ENCODE measurements at places on chromosomes 1 and 21. TPM values are rescaled to one million over a fixed set of nuclear protein-coding genes. Genes with fewer than 3 reads are reported as not detected.

GRCh38 chr1:215718575-215719287 is 151.6 kb downstream of the KCTD3 start:
- DNase-seq: no peak

DNA sequence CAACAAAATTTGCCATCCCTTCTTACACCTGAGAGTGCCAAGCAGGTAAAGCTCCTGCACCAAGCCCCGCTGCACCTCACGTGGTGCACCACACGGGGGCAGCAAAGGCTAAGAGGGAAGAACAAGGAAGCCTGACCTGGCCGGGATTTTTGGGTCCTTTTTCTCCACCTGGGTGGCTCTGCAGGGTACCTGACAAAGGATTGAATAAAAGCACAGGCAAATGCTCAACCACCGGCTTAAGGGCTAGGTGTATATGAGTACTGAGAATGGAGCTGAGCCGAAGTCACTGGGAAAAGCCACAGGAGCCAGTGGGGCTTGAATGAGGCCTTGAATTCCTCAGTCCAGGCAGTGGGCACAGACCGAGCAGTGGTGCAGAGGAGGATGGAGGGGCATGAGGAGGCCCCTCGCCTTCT is 36.4 kb downstream of the ZNF697 start:
- DNase-seq: no peak

DNA sequence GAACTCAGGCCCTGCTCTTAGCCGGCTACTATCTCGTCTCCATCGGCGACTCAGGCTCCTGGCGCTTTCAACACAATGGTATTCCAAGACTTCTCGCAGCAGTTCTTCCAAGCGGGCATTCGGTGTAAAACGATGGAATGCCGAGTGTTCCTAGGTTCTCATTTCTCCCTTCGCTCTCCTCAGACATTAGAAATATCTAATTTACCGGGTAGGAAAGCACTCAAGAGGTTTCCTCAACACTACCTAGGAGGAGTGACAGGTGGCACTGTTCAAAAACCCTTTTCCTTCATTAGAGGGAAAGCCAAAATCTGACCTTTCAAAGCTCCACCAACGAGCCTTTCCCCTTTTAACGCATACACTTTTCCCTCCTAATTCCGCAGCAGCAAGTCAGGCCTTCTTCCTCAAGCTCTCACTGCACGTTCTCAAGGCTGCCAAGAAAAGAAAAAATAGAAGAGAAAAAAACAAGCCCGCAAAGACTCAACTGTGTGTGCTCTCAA is 601 bp downstream of the UBE2G2 start:
- no peak for DNase-seq

- no peak for DNase-seq
These were observed 62.2 kb downstream of the ZFYVE9 start for GRCh38 chr1:52203935-52204625.

DNA sequence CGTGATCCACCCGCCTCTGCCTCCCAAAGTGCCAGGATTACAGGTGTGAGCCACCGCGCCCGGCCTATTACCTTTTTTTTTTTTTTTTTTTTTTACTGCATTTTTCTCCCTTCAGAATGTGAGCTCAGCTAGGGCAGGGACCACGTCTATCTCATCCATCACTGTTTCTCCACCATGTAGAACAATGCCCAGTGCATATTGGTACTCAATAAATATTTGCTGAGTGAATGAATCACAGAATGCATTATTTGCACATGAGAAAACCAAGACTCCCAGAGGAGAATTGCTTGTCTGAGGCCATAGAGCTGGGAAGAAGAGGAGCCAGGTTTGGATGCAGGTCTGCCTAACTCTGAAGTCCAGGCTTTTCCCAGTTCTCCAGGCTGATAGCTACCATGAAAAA is 8.2 kb upstream of the SLC9A1 start:
- DNase-seq: no peak

DNA sequence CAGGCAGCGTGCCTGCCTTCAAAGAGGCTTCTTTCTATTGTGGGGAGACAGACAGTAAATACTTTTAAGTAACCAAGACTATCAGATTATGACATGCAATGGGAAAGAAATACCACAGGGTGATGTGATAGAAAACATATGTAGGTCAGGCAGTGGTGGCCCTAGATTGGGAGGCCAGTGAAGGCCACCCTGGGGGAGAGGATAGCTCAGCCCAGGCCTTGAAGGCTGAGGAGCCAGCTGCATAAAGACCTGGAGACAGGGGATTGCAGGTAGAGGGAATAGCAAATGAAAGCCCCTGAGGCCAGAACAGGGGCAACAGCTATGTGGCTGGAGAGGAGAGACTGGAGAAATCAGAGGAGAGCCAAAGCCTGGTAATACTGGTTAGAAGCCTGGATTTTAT is 4.0 kb downstream of the SOX13 start:
- DNase-seq: no peak

GRCh38 chr1:49050041-49050440 is 273.4 kb upstream of the BEND5 start:
- DNase-seq: no peak

DNA sequence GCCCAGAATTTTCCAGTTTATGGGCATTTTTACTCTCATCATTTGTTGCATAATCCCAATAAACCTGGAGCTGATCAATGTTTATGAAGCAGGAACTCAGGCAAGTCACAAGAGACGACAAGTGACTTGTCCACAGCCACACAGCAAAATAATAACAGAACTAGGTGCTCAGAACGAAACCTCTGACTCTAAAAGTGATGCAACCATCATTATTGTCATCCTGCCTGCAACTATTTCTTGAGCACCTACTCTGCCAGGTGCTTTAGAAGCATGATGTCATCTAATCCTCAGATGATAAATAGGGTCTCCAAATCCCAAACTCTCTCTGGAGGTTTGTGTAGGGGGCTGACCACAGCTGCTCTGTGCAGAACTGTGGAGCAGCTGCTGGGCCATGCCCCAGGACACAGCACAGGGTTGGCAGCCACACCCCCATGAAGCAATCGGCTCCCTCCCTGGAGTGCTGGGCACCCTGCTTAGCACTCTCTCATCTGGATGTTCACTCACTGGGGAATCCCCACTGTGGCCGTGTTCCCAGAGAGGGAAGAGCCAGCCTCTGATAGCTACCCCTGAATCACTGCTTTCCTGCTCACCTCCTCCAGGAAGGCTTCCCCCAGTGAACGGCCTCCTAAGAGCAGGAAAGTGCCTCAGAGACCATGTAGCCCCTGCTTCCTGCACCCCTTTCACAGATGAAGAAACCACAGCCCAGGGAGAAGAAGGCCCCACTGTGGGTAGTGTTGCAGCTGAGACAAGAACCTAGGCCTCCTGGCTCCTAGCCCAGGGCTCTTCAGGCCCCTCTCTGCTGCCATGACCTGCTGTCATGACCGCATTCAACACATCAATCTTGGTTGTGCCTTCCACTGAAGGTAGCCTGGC is 2.1 kb downstream of the TTC22 start:
- DNase-seq: no peak

DNA sequence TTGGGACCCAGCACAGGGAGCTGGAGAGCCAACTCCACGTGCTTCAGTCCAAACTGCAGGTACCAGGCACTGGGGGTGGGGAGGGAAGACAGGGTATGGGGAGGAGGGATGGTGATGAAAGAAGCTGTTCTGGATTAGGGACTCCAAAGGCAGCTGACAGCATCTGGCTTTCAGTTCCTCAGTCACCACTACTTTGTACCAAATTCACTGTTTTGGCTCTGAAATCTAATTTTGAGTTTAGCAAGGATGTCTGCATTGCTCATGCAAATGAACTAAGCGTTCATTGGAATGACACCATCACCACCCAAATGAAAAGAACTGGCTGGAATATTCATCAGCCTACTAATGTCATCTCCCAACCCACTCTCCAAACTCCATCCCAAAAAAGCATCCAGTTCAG is 8.7 kb downstream of the C1orf74 start:
- no peak for DNase-seq

DNA sequence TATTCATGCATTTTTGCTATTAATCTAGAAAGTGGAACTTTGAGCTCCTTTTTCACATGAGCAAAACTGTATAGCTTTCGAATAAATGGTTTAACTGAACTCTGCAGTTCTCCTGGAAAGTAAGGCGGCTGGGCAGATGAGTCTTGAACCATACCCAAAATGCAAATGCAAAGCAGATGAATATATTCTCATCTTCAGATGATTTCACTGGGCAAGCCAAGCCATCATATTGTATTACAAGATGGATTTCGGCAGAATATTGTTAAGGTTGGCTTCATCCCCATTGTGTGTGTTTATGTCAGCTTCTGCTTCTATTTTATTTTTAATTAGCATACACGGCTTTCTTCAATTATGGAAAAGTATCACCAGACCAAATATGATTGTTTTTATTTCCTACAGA is 209.6 kb downstream of the GREM2 start:
- no peak for DNase-seq

- DNase-seq: no peak
These were observed 95.1 kb downstream of the ST3GAL3 start for GRCh38 chr1:43802356-43802980.

KPRP gene
- not detected for total RNA-seq

PRAMEF10 gene
- not detected for total RNA-seq

PROK1 gene
- not detected for total RNA-seq

SCCPDH gene
- total RNA-seq: 61.3 TPM

EPB41 gene
- 18.6 TPM for total RNA-seq

SPAG17 gene
- total RNA-seq: not detected

TRIM45 gene
- 1.1 TPM for total RNA-seq
